ENCODE measurements at places on chromosomes 11 and 22. TPM values are rescaled to one million over a fixed set of nuclear protein-coding genes. Genes with fewer than 3 reads are reported as not detected.

DNA sequence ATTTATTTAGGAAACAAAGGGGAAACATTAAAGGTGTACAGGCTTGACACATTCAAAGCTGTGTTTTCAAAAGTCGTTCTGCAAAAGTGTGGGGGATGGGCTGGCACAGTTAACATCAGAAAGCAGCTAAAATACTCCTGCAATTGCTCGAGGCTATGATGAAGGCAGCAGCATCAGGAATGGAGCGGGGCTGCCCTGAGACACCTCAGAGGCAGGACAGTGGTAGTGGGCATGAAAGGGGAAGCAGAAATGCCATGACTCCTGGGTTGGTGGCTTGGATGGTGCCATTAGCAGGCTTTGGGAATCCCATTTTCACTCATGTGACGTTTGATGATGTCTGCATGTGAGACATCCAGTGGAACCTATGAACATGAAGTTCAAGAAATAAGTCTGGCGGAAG, 646 bp downstream of the NCAPD3 start:
- DNase-seq: no peak

GRCh38 chr22:41905411-41906202, 9.3 kb downstream of the SHISA8 start:
- no peak for DNase-seq

DNA sequence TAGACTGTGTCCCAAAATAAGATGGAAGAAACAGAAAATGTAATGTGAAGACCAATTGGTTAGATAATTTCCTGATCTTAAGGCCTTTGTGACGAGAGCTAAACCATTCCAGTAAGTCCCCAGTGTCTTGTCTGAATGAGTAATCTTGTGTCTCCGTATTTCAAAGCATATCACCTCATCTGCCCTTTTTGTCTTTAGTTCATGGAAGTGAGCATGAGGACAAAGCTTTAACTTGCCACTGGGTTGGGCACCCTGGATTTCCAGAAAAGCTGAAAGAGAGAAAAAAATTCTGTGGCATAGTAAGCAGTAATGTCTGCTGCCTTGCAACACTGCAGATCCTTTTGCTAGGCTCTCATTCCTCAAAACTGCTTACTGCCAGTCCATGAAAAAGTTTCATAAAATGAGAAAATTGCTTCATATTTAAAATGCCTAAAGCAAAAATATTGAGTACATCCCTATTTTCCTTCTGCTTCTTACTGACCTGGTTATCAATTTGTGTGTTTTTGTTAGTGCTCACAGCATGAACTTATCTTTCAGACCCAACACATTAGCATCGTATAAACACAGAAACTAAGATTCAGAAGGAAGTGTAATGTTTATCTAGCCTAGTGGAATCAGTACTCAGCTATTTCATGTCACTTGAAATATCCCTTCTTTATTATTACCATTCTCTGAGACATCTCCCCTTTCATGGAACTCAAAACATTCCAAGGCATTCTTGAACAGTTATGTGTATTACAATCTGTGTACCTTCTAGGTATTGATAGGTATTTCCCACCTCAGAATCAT, 5.3 kb downstream of the CASP12 start:
- no peak for DNase-seq

GRCh38 chr11:2447951-2448650, 3.3 kb downstream of the KCNQ1 start:
- DNase-seq: no peak

DNA sequence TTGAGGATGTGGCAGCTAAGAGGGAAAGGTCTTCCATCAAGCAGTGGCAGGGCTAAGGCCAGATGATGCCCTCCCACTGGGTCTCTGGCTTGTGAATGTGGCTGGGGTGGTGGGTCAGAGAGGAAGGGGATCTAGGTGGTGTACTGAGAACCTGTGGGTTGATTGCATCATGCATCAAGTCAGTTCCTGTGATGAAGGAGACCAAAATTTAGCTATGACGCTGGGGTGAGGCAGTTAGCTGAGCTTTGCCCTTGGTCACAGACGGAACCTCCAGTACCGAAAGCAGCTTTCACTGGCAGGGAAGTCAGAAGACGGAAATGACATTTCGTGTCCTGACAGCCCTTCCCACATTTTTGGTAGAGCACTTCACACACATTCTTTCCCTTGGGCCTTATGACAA, 20.7 kb downstream of the ATG16L2 start:
- no peak for DNase-seq

DNA sequence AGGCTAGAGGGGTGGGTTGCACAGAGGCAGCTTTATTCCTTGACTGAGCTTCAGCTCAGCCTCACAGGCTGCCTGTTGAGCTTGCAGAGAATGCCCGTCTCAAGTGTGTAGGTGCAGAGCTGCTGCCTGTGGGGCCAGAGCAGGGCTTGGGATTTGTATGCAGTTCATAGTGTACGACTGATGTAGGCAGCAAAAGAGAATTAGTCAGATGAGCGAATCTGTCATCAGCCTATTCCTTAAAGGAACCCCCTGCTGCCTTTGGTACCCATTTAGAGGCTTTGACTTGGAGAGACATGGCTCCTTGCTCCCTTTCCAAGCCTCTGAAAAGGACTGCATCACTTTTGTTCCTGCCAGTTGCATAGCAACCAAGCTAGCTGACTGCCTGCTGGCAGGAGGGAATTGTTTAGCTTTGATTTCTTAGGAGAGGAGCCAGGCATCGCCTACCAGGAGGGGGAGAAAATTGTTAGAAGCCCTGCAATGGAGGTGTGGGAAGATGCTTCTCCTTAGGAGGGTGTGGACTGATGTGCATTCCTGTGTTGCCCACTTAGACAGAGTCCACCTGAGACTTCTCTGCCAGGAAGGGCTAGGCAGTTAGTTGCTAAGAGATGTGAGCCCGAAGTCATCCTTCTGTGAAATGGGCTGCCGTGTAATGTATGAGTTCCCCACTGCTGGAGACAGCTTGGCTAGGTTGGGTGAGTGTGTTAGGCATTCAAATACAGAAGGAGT, 10.9 kb downstream of the ACO2 start:
- DNase-seq: no peak

DNA sequence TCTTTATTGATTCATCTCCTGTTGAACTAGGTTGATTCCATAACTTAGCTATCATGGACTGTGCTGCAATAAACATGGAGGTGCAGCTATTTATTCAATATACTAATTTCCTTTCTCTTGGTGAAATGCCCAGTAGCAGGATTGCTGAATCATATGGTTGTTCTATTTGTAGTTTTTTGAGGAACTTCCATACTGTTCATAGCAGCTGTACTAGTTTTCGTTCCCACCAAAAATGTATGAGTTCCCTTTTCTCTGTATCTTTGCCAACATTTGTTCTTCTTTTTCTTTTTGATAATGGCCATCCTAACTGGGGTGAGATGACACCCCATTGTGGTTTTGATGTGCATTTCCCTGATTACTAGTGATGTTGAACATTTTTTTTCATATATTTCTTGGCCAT, 87.2 kb upstream of the NAV2 start:
- DNase-seq: no peak

- no peak for DNase-seq
Measured at GRCh38 chr11:18321578-18321968, 367 bp downstream of the HPS5 start.

DNA sequence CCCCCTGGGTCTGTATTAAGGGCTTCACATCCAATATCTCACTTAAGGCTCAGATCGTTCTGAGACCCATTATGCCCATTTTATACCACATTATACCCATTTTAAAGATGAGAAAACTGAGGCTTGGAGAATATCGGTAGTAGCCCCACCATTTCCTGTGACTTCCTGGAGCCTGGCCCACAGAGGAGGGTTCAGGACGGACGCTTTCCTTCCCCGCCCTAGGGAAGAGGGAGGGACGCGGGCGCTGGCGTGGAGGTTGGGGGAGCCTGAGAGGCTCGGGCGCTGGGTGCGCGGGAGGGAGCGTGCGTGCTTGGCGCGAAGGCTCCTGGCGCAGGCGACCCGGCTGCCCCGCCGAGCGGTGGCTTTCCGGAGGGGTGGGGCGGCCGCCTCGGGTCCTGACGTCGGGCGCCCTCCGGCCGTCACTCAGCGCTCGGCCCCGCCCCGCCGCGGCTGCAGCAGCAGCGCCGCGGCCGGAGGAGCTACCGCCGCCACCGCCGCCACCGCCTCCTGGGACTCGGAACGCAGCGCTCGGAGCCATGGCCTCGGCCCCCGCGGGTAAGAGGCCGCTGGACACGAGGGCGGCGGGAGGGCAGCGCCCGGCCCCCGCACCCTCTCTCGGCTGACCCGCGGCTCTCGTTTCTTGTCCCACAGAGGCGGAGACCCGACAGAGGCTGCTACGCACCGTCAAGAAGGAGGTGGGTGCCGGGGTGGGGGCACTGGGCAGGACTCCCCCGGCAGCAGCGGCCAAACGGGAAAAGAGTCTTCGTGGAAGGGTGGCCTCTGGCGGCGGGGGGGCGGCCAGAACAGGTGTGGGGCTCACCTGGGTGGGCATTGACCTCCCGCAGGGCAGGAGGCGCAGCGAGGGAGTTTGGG, at the start of gene SGSM1:
SGSM1 (plus strand) TSS at position 422 of the 873 bp plus-strand sequence; CDS start at position 537, 115 bp downstream.
- peak; percentile 15 for DNase-seq

DNA sequence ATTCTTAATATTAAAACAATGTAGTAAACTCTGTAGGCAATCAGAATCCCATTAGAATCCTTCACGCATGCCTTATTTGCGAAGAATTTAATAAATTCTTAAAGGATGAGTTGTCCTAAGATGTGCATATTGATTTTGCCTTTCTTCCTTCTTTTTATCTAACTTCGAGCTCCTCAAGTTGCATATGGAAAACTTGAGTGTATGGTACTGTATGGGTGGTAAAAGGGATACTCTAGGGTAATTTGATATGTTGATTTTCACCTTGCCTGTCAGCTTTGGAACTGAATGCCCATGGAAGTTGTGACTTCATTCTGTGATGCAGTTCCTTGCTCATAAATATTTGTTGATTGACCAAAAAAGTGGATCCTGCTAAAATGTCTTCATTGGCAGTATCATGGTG, 193.8 kb downstream of the DDX10 start:
- no peak for DNase-seq

- DNase-seq: no peak
Measured at GRCh38 chr11:14503023-14503422, 3.4 kb upstream of the COPB1 start.

GRCh38 chr11:111977146-111978027, 40.2 kb downstream of the DIXDC1 start:
- DNase-seq: no peak

The ANKRD13D gene
- 44.0 TPM for polyA plus RNA-seq

The SUSD2 gene
- 8.3 TPM for polyA plus RNA-seq

The IRAG1 gene
- polyA plus RNA-seq: 75.9 TPM

The UBQLNL gene
- 0.35 TPM for polyA plus RNA-seq

The DRICH1 gene
- polyA plus RNA-seq: 0.06 TPM

The RAB3IL1 gene
- polyA plus RNA-seq: 30.6 TPM

The KCNK4 gene
- 0.13 TPM for polyA plus RNA-seq

The HOATZ gene
- polyA plus RNA-seq: not detected

The EHF gene
- 10.5 TPM for polyA plus RNA-seq

The OR4A16 gene
- polyA plus RNA-seq: not detected

The KRTAP5-2 gene
- not detected for polyA plus RNA-seq
